ENCODE measurements at places on chromosomes 12 and 14.

- DNase-seq, result no peak
These were observed 1116.9 kb upstream of the TMEM132C start for GRCh38 chr12:127150028-127150427.

GRCh38 chr12:51921017-51921725, 13.9 kb downstream of the ACVRL1 start:
- DNase-seq, result no peak

GRCh38 chr12:47270782-47271664, 191.3 kb upstream of the AMIGO2 start:
- DNase-seq, result peak; percentile 62

DNA sequence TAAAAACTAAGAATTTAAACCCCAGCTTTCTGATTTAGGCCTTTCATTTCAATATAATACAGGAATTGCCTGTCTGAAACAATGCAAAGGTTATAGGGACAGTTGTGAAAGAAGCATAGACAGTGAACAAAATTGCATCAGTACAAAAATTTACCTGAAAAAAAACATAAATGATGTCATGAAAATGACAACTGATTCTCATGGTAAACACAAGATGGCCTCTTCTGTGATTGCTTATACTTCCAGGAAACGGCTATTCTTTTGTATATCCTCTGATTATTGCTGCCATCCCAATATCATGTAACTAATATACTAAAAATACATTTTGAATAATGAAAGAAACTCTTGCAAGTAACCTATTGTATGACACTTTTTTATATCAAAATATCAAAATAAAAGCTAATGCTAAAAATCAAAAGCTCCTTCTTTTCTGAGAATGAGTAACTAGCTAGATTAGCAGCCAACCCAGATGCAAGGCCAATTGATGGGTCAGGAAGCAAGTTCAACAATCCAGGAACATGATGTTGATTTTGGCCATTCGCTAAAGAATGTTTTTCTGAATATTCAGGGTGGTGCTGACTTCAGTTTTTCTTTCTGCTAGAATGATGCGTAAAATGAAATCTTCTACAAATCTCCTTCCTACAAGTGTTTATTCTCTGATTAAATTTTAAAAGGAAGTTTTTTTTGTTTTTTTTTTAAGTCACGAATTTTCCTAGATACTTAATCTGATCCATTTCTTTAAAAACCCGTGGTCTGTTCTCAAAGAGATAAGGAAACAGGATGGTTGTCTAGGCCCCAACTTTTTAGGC, 83.6 kb downstream of the ALX1 start:
- peak; percentile 65 for DNase-seq

- DNase-seq, result peak; percentile 66
These were observed 25.0 kb upstream of the GSG1 start for GRCh38 chr12:13128291-13128965.

Data from adipocyte (in vitro differentiated cells).